Fibroblast of the conjunctiva (primary cell): ENCODE measurements at places on chromosomes 11 and 22.

GRCh38 chr11:61589961-61590360 is 9.1 kb upstream of the SYT7 start:
- no peak for DNase-seq

- DNase-seq = peak; percentile 4
Observed at GRCh38 chr11:105609341-105609781, 512 bp upstream of the GRIA4 start.

GRCh38 chr11:44307340-44308099 is 2.4 kb downstream of the ALX4 start:
- DNase-seq = no peak

- no peak for DNase-seq
Observed at GRCh38 chr22:37647928-37648327, 8.5 kb downstream of the SH3BP1 start.

DNA sequence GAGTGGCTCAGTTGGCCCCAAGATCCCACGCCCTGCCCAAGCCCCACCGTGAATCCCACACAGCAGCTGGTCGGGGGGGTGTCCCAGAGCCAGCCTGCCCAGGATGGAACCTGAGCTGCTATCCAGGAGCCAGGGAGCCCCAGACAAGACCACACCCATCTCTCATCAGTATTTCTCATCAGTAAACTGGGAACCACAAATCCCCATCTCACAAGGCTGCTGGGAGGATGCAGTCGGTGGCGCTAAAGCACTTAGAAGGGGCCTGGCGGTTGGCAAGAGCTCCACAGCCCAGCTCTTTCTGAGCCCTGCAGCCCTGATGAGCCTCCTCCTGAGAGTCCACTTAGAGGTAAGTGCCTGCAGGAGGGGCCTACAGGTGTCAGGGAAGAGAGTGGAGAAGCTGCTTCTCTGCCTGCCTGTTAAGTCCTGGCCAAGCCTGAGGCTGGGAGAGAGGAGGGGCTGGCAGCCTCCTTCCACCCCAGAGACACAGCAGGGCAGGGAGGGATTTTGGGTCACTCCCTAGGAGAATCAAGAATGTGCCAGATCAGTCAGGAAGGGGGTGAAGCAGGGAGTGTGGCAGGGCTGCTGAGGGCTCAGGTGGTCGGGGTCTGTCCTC is 6.1 kb downstream of the FADS3 start:
- DNase-seq = no peak

DNA sequence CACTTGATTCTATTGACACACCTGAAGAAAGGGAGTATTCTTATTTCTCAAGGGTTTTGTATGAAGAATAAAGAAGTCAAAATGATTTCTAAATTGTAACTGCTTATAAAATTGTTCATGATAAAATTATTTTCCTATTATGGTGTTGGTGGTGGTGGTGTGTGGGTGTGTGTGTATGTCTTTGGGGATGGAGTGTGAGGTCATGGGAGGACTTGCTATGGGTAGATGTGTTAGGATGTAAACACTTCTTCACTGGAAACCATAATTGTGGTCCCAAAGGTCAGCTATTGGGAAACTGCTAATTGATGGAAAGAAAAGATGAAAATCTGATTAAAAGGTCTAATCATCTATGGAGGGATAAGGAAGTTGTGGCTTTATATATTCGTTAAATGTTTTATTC is 5.1 kb downstream of the TRIM22 start:
- no peak for DNase-seq

DNA sequence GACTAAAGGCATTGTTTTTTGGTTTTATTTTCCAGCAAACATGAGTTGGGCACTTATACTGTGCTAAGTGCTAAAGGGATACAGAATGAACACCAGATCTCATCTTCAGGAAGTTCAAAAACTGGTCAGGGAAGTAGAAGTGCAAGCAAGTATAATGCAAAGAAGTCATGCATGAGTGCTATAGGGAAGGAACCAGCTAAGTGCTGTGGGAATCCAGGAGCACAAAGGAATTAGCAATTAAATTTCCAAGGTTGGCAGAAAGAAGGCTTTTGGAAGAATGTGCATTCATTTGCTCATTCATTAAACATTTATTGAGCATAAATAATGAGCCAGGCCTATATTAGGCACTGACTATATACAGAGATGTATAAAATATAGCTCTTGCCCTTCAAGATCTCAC is 143.7 kb upstream of the ARHGAP42 start:
- DNase-seq = no peak

- no peak for DNase-seq
Observed at GRCh38 chr11:77522215-77522614, 48.3 kb upstream of the PAK1 start.

DNA sequence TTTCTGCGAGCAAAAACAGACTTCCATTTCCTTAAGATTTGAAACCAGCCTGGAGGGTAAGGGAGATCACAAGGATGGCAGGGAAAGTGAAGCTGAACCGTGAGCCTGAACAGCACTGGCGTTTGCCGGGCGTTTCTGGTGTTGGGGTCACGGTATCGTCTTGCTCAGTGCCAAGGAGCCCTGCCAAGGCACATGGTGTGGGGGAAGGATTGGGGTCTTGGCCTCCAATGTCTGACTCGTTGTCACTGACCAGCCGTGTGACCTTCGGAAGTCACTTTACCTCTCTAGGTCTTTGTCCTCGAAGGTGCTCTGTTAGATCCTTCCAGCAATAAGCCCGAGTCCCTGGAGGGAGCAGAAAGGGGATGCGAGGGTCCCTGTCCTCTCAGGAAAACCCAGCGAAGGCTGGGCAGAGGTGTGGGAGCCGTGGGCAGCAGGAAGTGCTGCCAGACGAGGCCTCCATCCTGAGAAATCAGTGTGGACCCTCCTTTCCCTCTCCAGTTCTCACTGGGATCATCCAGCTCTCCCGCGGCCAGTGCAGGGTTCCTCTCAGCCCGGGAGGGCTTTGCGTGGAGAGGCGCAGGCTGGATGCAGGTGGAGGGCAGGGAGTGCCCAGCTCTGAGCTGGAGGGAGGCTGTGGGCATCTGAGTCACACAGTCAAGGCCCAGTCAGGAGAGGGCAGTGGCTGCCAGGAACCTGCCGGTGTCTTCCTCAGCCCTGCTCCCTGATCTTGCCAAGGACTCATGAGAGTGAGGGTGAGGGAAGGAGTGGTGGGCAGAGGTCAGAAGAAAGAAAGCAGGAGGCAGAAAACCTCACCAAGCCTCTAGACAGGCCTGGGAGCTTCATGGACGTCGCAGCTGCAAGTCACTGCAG is 18.9 kb downstream of the TOM1 start:
- DNase-seq = no peak

GRCh38 chr11:131299598-131300438 is 70.6 kb upstream of the NTM start:
- DNase-seq = no peak

- DNase-seq = no peak
Observed at GRCh38 chr11:83006877-83007330, 64.8 kb downstream of the RAB30 start.

- DNase-seq = no peak
Observed at GRCh38 chr11:73342633-73343032, 33.6 kb upstream of the RELT start.

DNA sequence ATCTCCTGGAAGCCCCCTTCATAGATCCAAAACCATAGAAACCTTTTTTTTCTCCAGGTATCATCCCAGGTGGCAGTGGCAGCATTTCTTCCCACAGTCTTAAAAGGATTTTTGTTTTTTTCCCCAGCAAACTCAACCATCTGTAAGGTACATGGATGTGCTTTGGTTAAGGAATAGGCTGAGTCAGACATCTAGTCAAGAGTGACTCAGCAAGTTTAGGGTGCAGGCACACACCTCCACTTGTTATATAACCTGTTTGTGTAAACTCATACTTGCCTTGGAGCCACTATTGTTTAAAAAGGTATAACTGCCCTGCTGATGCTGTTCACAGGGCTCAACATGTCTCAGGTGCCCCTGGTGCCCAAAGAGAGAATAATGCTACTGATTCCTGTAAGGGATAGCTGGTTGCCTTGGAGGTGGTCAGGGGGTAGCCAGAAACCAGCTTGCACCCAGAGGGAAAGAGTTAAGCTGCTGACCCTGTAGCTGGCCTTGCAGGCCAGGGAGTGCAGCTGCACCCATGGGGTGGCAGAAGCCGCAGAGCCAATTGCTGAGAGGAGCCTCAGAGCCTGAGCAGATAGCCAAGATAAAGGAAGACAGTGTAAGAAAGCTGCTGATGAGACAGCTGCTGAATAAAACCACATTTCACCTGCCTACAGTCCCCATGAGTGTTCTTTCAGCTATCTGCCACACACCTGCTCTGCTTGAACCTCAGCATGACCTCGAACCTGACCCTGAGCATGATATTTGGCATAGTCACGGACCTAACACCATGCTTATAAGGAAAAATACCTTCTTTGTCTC is 1726.1 kb upstream of the RAG2 start:
- DNase-seq = no peak

- DNase-seq = no peak
Observed at GRCh38 chr22:25077964-25078363, 121.7 kb upstream of the CRYBB3 start.

GRCh38 chr11:112196519-112197087 is 21.3 kb downstream of the BCO2 start:
- no peak for DNase-seq

GRCh38 chr22:40855979-40856512 is 393 bp downstream of the ST13 start:
- DNase-seq = no peak

GRCh38 chr11:72525466-72525865 is 91.1 kb upstream of the CLPB start:
- DNase-seq = no peak

GRCh38 chr11:8287703-8288102 is 24.0 kb upstream of the LMO1 start:
- no peak for DNase-seq

DNA sequence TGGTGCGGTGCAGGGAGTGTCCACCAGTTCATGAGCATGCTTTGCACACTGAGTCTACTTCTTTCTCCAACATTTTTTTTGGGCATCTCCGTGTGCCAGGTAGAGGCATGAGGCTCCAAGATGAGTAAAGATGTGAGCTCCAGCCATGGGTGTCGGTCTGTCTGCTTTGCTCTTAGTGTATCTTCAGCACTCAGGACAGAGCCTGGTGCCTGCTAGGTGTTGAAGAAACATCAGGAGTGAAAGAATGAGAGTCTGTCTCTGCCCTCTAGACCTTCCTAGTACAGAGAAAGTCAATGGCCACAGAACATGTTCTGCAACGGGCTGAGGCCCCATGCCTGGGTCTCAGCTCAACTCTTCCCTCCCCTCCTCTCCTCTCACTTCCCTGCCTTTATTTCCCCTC is 486.5 kb downstream of the TBC1D22A start:
- DNase-seq = no peak

GRCh38 chr11:82105331-82105998 is 628.2 kb downstream of the FAM181B start:
- no peak for DNase-seq

DNA sequence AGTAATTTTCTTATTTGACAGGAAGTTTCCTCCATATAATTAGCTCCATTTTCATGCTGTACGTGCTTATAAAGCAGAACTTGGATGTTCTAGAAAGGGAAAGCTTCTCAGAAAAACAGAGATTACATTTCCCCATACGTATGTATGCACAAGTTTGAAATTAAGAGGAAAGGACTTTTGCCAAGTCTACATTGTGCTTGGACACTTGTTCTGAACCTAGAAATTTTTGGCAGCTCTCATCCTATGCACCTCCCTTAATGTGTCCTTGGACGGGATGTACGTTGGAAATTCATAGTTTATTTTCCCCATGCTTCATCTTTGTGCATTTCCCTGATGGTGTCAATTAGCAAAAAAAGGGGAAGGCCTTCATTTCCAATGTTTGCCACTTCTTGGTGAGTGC is 322.7 kb downstream of the BLID start:
- DNase-seq = peak; percentile 65

- peak; percentile 36 for DNase-seq
Observed at GRCh38 chr22:28949788-28950187, 66.4 kb downstream of the ZNRF3 start.

GRCh38 chr22:25752615-25753214 is 10.7 kb downstream of the MYO18B start:
- DNase-seq = no peak

GRCh38 chr22:45970705-45971407 is 6.1 kb downstream of the WNT7B start:
- DNase-seq = no peak

DNA sequence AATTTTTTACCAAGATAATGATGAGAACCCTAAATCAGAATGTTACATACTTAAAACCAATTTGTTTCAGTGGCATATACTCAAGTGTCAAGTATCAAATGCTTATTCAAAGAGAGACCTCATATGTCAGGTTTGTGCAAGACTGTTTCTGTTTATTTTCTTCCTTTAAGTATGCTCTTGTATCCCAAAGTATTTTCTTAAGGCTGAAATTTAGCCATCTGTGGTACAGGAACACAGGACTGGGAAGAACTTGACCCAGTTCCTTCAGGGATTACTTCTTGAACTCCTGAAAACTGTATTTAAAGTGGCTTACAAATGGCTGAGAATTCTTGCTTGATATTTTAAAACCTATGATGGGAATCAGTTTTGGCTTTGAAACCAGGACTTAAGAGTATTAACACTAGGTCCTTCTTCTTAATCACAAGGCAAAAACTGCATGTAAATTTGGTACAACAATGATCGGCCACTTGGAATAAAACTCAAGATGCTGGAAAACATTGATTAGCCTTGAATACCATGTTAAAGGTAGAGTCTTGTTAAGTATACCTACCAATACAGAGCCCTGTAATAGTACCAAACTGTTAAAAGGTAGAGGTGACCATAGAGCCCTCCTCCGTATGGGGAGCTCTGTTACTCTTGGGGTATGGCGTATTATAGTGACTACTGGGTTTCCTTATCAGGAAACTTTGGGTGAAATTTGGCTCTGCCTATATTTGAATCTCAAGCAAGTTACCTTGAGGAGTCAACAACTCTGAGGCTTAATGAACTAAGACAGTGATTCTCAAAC is 95.9 kb downstream of the BLID start:
- no peak for DNase-seq

GRCh38 chr11:102874852-102875251 is at the start of gene MMP12:
TSS of gene MMP12 (minus strand) at chr11:102874982. CDS start at chr11:102874937, 45 bp downstream.
- DNase-seq = no peak

GRCh38 chr22:45686004-45686403 is 14.4 kb downstream of the ATXN10 start:
- no peak for DNase-seq

DNA sequence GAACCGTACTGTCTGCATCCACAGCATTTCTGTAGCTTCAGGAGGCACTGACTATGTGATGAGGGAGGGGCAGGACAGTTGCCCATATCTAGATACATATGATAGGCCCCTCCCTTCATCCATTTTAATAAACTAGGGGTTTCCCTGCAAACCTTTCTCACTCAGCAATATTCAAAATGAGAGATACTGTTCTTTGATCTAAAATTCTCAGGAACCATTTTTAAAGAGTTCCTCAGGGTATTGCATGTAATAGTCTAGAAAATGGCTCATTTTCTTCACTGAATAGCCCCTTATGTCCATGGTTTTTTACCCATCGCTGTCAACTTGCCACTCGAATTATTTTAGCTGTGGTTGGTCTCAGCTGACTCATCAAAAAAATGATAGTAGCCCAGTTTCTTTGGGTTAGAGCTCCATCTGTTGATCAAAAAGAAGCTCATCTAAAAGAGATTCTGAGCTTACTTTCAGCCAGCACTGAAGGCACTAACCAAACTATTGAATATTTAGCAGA is 37.0 kb upstream of the DNAJB7 start:
- DNase-seq = peak; percentile 33

GRCh38 chr11:35822815-35823495 is 120.9 kb upstream of the LDLRAD3 start:
- no peak for DNase-seq

- no peak for DNase-seq
Observed at GRCh38 chr22:34973926-34974325, 92.0 kb upstream of the ISX start.

- no peak for DNase-seq
Observed at GRCh38 chr11:118911880-118912741, 13.6 kb downstream of the BCL9L start.

- no peak for DNase-seq
Observed at GRCh38 chr22:30043161-30043560, 37.1 kb upstream of the HORMAD2 start.
